ENCODE measurements at places on chromosomes 4 and X. TPM values are rescaled to one million over a fixed set of nuclear protein-coding genes. Genes with fewer than 3 reads are reported as not detected.

GRCh38 chrX:130725519-130725918, 177.5 kb downstream of the ENOX2 start:
- DNase-seq, result no peak

DNA sequence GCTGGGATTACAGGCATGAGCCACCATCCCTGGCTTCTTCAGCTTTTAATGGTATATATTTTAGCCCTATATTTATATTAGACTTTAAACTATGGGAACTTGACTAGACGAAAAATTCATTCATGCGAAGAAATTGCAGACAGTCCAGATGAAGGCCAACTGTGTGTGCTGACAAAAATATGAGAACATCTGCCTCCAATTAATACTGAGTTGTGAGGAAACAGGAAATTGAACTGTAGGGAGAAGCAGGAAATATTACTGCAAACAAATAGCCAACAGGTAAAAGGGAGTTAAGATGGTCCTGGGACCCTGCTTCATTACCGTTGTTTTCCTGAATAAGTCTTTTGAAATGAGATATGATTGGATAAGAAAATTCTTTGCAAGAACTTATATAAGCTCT, 26.3 kb downstream of the MGARP start:
- no peak for DNase-seq

GRCh38 chr4:54495091-54495490, 162.7 kb upstream of the KIT start:
- DNase-seq, result no peak

- peak; percentile 45 for DNase-seq
Observed at GRCh38 chr4:109803924-109804571, 2.2 kb upstream of the CFI start.

DNA sequence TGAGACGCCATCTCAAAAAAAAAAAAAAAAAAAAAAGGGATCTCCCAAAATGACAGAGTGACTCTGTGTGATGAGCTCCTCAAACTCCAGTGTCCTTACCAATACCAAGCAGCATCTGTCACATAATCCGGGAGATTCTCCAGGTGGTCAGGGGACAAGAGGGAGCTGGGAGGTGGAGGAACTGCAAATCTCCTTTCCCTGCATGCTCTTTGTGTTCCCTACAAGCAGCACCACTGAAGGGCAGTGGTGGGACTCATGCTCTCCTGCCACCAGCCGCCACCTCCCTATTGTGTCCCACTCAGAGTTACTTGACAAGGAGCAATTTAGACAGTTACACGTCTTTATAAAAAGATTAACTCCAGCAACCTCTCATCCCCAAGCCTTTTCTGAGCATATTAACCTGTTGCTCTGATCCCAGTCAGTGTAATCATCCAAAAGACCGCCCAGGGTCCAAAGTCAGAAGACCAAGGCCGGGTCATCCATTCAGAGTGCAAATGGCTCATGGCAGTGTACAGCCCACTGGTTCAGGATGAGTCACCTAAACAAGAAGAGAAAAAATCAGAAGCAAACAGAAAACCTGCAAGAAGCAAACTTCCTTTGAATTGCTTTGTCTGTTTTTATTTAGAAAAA, 23.6 kb downstream of the MGST2 start:
- no peak for DNase-seq

DNA sequence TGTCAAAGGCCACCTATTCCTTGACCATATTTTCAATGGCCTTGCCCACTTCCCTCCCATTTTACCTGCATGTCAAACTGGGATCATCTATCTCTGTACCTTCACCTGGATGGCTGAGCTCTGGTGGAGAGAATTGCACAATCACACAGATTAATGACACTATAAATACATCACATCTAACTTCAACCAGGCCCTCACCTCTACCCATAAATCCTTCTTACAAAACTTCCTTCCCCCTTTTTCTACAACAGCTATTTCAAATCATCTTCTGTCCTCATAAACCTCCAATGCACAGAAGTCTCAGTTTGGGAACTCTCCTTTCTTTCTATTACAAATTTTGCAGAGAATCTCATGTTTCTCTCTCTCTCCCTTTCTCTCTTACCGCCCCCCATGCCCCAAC, 9.2 kb downstream of the PALLD start:
- no peak for DNase-seq

DNA sequence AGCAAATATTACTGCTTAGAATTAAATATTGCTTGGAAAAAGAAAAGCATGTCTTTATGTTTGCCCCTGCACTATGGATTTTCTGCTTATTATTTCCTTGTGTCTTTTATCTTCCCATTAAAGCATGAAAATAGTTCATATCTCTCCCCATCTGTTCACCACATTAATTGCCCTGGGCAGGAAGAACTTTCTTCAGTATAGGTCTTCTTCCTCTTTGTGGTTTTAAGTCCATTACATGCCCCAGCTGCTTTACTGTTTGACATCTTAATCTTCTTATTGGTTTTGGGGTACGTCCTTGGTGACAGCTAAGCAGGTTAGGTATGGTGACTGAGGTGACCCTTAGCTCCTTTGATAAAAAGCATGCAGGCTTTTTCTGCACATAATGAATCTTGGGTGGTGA, 157.3 kb downstream of the AASDH start:
- DNase-seq, result no peak

DNA sequence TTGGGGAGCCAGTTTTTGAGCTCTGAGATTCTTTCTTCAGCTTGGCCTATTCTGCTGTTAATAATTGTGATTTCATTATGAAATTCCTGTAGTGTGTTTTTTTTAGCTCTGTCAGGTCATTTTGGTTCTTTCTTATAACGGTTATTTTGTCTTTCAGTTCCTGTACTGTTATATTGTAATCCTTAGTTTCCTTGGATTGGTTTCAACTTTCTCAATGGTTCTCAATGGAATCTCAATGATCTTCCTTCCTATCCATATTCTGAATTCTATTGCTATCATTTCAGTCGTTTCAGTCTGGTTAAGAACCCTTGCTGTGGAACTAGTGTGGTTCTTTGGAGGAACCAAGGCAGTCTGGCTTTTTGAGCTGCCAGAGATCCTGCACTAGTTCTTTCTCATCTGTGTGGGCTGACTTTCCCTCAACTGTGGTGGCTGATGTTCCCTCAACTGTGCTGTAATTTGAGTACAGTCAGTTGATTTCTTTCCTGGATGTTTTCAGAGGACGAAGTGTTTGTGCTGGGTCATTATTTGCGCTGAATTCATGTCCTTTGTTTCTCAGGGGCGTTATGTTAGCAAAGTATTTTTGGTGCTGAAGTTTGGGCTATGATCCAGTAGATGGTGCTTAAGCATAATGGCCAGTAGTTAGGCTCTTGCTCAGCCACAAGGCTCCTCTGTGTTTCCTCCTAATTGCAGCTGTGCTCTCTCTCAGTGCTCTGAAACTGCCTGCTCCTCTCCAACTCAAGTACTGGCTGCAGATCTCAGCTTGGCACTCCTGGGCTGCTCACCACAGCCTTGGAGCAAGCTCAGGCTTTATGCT, 27.5 kb downstream of the ENPEP start:
- DNase-seq, result no peak

DNA sequence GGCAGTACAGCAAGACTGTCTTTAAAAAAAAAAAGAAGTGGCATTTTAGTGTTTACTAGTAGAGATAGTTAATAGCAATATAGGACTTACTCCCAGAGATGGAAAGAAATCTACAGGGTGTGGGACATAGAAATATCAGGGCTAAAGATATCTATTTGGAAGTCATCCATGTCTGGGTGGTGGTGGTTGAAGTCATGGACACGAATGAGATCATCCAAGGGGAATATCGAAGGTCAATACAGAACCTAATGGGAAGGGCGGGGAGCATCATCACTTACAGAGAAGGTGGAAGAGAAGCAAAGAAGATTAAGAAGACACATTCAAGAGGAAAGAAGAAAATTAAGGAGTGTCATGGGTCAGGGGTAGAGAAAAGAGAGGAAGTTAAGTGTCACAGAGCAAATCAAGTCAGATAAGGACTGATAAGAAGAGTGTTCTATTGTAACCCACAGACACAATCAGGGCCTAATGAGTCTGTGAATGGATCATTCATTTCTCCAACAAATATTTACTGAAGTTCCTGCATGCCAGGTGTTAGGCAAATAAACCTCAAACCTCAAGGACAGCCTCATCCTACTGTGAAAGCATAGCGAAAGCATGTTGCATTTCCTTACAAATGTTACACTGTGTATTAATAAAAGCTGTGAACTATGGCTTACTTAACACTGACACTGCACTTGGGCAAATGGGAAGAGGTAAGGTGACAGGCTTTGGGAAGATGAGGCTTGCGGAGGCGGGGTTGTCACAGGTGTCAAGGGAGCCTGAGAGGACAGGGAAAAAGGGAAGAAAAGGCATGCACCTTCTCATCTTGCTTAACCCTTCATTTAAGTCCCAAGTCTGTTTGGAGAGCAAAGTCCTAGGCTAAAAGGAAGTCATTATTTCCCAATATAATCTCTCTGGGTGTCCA, 65.3 kb downstream of the ELOVL6 start:
- no peak for DNase-seq

- no peak for DNase-seq
Observed at GRCh38 chr4:108335081-108335480, 166.3 kb upstream of the LEF1 start.

DNA sequence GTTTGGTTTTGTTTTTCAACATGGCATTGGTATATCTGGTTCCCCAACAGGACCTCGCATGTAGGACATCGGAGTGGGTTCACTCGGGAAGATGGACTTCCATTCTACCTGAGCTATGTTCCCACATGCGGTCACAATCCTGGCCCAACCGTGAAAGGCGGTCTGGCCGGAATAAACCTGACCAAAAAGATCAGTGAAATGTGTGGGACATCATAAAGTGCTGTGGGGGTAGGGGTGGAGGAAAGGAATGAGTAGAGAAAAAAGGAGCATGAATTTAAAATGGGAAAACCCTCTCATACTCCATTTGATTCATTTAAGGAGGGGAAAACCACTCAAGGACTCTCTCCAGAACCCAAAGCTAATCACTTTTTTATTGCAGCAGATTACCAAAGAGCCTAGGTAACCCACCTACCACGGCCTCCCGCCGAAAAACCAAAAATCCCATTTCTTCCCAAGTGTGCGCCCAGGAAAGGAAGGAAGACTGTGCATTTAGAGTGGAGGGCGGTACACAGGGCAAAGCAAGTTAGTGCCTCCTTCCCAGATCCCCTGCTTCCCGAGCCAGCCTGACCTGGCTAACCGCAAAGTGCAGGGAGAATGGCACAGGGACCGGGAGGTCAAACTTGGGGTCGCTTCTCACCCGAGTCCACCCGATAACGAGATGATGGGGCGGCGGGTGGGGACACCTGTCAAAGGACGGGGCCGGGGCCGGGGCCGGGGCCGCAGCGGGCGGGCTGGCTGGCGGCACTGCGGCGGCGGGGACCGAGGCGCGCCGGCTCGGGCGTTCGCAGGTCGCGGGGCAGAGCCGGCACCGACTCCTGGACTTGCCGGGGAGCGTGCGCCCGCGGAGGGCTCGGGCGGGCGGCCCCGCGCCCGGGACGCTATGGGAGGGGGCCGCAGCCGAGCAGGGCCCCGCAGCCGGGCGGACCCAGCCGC, 669 bp downstream of the TMEM150C start:
- DNase-seq, result no peak

- DNase-seq, result no peak
Observed at GRCh38 chr4:149555146-149555545, 260.5 kb downstream of the IQCM start.

GRCh38 chrX:7637066-7637465, 205.9 kb upstream of the VCX start:
- DNase-seq, result no peak

GRCh38 chr4:141565379-141566089, 70.8 kb upstream of the IL15 start:
- DNase-seq, result peak; percentile 25

DNA sequence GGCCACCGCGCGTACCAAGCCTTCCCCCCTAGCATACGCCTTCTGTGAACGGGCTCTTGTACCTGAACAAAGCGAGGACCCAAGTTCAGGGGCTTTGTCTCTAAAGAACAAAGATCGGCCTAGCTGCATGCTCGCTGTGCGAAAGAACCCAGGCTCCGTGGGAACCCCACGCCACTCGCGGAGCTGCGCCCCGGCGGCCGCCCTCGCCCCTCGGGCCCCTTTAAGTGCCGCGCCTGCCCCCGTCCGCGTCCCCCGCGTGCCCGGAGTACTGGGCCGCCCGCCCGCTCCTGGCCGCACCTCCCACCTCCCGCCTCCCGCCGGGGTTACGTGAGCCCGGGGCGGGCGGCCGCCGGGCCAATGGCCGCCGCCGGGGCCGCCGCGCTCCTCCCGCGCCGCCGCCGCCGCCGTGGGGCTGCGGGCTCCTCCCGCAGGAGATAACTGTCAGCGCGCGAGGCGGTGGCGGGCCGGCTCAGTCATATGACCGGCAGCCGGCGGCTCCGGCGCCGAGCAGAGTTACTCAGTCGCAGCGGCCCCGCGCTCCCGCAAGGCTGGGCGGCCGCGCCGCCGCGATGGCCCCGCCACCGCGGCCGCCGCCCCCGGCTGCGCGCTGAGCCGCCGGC, at the start of gene FNIP2:
TSS of gene FNIP2 (plus strand) at position 472 of the 620 bp plus-strand sequence. CDS start 187 bp downstream, outside the sequence.
- DNase-seq, result peak; percentile 78

The F9 gene
- not detected for polyA plus RNA-seq

The PDE6B gene
- polyA plus RNA-seq, result 41.4 TPM

The AKAP4 gene
- 0.07 TPM for polyA plus RNA-seq

The DRD5 gene
- polyA plus RNA-seq, result 0.83 TPM

The LRIT3 gene
- 1.4 TPM for polyA plus RNA-seq

The SFRP2 gene
- polyA plus RNA-seq, result 14.9 TPM

The REELD1 gene
- 0.80 TPM for polyA plus RNA-seq

The DCX gene
- 3.0 TPM for polyA plus RNA-seq

Measured in left kidney (tissue), 8 donors.